Endodermal cell (in vitro differentiated cells): ENCODE measurements at places on chromosomes 7 and 10. TPM values are rescaled to one million over a fixed set of nuclear protein-coding genes. Genes with fewer than 3 reads are reported as not detected.
A peak's percentile ranks its signal among the peaks of the same experiment; 100 is the strongest.

DNA sequence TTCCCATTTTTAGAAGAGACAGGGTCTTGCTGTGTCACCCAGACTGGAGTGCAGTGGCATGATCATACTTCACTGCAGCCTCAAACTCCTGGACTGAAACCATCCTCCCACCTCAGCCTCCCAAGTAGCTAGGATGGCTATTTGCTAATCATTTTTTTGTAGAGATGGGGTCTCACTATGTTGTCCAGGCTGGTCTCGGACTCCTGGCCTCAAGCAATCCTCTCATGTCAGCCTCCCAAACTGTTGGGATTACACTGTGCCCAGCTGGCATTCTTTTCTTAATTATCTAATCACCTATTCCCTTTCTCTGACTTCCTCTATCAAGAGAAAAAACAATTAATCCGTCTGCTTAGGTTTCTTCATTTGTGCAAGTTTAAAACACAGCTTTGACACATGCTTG is 172.5 kb upstream of the TRIM24 start:
- no peak for DNase-seq
- no peak overlapping the region for H3K4me3 ChIP-seq
- H3K36me3 ChIP-seq: no peaks in the 10 kb centered on the region
- no peak overlapping the region for H3K27ac ChIP-seq
- H3K4me1 ChIP-seq: no peaks in the 10 kb centered on the region
- no peaks in the 10 kb centered on the region for H3K27me3 ChIP-seq

GRCh38 chr10:15210521-15210920 is 42.0 kb upstream of the NMT2 start:
- H3K36me3 ChIP-seq: peaks cover 24% of the 10 kb centered on the region
- H3K27me3 ChIP-seq: no peaks in the 10 kb centered on the region
- no peak overlapping the region for H3K4me3 ChIP-seq
- peaks cover 3% of the 10 kb centered on the region for H3K4me1 ChIP-seq
- no peak overlapping the region for H3K27ac ChIP-seq

Gene RUFY2
- 26.3 to 28.8 TPM (median 26.9 TPM) in 3 replicates for total RNA-seq

- no peaks in the 10 kb centered on the region for H3K36me3 ChIP-seq
- no peaks in the 10 kb centered on the region for H3K27me3 ChIP-seq
- no peak overlapping the region for H3K4me3 ChIP-seq
- no peak for DNase-seq
- peaks cover 7% of the 10 kb centered on the region for H3K4me1 ChIP-seq
- peak overlapping the region; percentile 17 for H3K27ac ChIP-seq
These were observed 9.5 kb downstream of the GPR146 start for GRCh38 chr7:1053816-1054370.

DNA sequence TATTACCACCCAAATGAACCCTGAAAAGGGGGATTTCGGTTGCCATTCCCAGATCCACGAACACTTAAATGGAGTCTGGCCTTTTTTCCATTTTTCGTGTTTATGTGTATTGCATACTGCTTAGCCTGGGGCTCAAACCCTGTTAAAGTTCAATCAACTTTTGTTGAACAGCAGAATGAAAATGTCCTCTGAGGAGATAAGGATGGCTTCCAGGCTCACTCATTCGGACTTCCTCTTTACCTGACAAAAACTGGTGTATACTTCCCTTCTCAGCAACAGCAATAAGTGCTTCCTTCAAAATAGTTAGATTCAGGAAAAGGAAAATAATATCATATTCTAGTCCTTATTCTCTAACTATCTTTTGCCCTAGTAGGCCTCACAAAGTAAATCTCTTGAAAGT is 61.1 kb upstream of the ARID5B start:
- no peaks in the 10 kb centered on the region for H3K27me3 ChIP-seq
- no peak overlapping the region for H3K4me3 ChIP-seq
- H3K27ac ChIP-seq: no peak overlapping the region

Gene FFAR4
- total RNA-seq: not detected in 3 replicates

GRCh38 chr10:20970044-20970443 is 72.9 kb upstream of the NEBL start:
- no peak overlapping the region for H3K27ac ChIP-seq
- H3K36me3 ChIP-seq: no peaks in the 10 kb centered on the region
- DNase-seq: no peak
- H3K4me1 ChIP-seq: no peaks in the 10 kb centered on the region

GRCh38 chr7:6448943-6449543 is 1.3 kb upstream of the DAGLB start:
- no peaks in the 10 kb centered on the region for H3K4me1 ChIP-seq
- H3K4me3 ChIP-seq: peak overlapping the region; percentile 98
- peaks cover 20% of the 10 kb centered on the region for H3K36me3 ChIP-seq
- no peak overlapping the region for H3K27ac ChIP-seq

Gene ITPRID1
- total RNA-seq: 19.5 and 21.8 TPM in 2 replicates

- H3K4me1 ChIP-seq: peaks cover 8% of the 10 kb centered on the region
- no peaks in the 10 kb centered on the region for H3K36me3 ChIP-seq
- H3K27ac ChIP-seq: no peak overlapping the region
- DNase-seq: peak; percentile 70
- no peaks in the 10 kb centered on the region for H3K27me3 ChIP-seq
These were observed 47.7 kb downstream of the LYZL2 start for GRCh38 chr10:30581779-30582380.

Gene STYXL1
- 63.4 and 72.0 TPM in 2 replicates for total RNA-seq

DNA sequence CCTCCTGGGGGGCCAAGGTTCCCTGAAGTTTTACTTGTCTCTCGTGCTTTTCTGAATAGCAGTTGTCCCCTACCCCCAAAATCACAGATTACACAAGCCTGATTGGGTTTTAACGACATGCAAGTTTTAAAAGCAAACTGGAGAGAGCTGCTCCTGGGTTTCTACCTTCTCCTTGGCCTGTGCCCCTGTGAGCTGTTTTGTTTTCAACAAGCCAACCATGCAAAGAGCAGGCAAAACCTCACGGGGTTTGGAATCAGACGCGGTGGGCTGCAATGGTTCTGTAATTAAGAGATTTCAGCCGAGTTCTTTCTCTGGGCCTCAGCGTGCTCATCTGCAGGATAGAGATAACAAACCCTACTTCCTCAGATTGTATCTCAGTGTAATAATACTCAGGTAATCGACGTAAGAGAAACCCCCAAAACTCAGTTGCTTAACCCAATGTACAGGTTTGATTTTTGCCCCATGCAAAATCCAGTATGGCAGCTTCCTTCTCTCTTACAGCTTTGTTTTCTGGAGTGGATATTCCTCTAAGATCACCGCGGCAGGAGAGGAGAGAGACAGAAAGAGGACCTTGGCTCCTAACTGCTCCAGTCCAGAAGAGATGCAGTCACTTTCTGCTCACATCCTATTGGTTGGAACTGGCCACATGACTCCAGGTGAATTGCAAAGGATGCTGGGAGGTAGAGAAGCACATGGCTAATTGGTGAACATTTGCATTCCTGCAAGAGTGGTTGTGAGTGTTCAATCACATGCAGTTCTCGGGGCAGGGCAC is 42.0 kb downstream of the MYL10 start:
- no peaks in the 10 kb centered on the region for H3K4me1 ChIP-seq
- H3K4me3 ChIP-seq: no peak overlapping the region
- no peak for DNase-seq
- H3K27ac ChIP-seq: no peak overlapping the region
- no peaks in the 10 kb centered on the region for H3K36me3 ChIP-seq

Gene GDF2
- total RNA-seq: not detected in 3 replicates

- no peak overlapping the region for H3K27ac ChIP-seq
- H3K36me3 ChIP-seq: peaks cover 4% of the 10 kb centered on the region
- H3K4me3 ChIP-seq: no peak overlapping the region
These were observed 127.5 kb downstream of the NSUN6 start for GRCh38 chr10:18523858-18524257.

Gene TUBB8
- total RNA-seq: 0.50 and 0.90 TPM in 2 replicates

Gene CABCOCO1
- total RNA-seq: 1.1 to 3.0 TPM (median 1.2 TPM) in 3 replicates

GRCh38 chr7:81206667-81207360 is 288.0 kb upstream of the SEMA3C start:
- H3K27me3 ChIP-seq: no peaks in the 10 kb centered on the region
- H3K36me3 ChIP-seq: no peaks in the 10 kb centered on the region
- no peak for DNase-seq
- H3K27ac ChIP-seq: no peak overlapping the region
- no peak overlapping the region for H3K4me3 ChIP-seq
- peaks cover 2% of the 10 kb centered on the region for H3K4me1 ChIP-seq

- H3K4me1 ChIP-seq: no peaks in the 10 kb centered on the region
- no peak for DNase-seq
- H3K27me3 ChIP-seq: no peaks in the 10 kb centered on the region
- H3K4me3 ChIP-seq: no peak overlapping the region
- no peaks in the 10 kb centered on the region for H3K36me3 ChIP-seq
- no peak overlapping the region for H3K27ac ChIP-seq
These were observed 155.2 kb upstream of the GNAI1 start for GRCh38 chr7:79979437-79979836.

Gene TAC1
- total RNA-seq: not detected in 3 replicates

DNA sequence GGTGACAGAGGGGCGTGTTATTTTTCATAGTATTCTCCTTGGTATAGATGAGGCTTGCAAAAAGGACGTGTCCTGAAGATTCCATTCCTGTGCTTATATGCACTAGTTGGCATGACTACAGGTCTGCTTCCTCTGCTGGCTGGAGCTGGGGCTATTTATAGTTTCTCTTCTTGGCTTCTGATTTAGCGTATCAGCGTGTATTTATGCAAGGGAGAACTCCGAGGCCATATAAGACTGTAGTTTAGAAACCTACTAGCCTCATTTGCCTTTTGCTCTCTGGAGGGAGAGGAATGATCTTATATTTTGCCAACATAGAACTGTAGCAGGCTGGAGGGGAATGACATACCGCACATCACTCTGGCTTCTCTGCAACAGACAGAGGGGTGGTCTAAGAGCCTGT is 39.7 kb downstream of the CACNB2 start:
- H3K27me3 ChIP-seq: no peaks in the 10 kb centered on the region
- peak overlapping the region; percentile 5 for H3K27ac ChIP-seq
- H3K4me1 ChIP-seq: no peaks in the 10 kb centered on the region
- DNase-seq: no peak
- H3K36me3 ChIP-seq: no peaks in the 10 kb centered on the region

DNA sequence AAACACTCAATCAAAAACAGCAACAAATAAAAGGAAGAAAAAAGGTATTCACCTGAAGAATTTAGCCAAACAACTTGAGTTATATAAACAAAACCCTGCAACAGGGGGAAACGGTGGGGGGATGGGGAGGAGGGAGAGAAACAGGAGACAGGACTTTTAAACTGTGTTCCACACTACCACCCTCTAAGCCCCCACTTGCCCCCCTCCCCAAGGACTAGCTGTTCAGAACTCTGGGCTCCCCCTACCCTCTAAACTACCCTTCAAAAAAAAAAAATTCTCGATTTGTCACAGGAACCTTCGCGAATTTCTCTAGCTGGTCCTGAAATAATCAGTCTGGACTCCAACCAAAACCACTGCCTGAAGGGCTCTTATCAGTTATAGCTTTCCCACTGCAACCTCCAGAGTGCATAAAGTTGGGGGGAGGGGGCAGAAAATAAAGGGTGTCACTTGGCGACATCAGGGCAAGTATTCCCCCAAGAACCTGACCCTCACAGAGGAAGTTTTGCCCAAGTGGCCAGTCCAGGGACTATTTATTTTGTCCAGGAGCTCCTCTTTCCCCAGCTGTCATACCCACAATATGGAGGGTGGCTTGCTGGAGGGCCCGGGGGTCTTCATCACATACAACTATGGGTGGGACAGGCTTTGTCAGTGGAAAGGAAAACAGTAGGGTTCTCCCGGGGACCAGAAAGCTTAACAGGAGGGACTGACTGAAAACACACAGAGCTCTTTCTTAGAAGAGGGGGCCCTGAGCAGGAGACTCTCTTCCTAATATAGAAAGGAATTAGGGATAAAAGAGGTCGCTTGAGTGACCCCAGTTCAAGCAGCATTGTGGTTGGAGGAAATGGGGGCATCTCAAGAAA is 1.3 kb downstream of the UBE2H start:
- no peaks in the 10 kb centered on the region for H3K27me3 ChIP-seq
- peaks cover 16% of the 10 kb centered on the region for H3K4me1 ChIP-seq
- H3K4me3 ChIP-seq: peak overlapping the region; percentile 89

Gene PRSS37
- total RNA-seq: not detected in 2 replicates

- no peak overlapping the region for H3K4me3 ChIP-seq
- H3K4me1 ChIP-seq: no peaks in the 10 kb centered on the region
- no peak for DNase-seq
- no peaks in the 10 kb centered on the region for H3K27me3 ChIP-seq
- no peaks in the 10 kb centered on the region for H3K36me3 ChIP-seq
These were observed 9.3 kb downstream of the TFEC start for GRCh38 chr7:116021237-116021636.
